ENCODE measurements at places on chromosomes 1 and 21.

DNA sequence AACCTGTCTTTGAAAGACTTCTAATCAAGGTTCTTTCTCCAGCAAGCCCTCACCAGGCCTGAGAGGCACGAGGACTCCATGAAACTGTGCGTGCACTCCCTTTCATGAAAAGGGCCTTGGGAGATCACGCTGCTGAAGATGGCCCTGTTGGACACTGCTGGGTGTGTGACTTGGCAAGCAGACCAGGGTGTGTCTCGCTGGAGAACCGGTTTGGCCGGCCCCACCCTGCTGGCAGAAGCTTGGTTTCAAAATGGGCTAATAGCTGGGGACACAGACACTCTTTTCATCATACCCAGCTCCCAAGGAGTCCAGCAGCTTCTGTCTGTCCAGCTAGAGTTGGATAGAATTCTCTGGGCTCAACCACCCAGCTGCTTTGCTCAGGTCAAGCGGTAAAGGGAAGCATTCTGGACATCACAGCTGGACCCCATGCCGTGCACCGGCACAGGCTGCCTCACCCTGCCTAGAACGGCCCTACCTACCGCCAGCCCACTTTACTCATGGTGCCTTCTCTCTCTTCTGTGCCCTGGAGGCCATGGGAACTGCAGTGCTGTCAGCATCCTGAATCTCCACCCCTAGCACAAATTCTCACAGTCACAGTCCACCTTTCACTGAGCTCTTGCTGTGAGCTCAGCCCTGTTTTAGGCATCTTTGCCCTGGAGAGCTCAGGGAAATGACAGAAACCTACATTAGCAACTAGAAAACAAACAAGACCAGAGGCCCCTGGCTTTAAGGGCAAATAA, 24.6 kb downstream of the PKP1 start:
- DNase-seq: no peak

GRCh38 chr1:83515578-83516154, 483.3 kb downstream of the TTLL7 start:
- DNase-seq: no peak

DNA sequence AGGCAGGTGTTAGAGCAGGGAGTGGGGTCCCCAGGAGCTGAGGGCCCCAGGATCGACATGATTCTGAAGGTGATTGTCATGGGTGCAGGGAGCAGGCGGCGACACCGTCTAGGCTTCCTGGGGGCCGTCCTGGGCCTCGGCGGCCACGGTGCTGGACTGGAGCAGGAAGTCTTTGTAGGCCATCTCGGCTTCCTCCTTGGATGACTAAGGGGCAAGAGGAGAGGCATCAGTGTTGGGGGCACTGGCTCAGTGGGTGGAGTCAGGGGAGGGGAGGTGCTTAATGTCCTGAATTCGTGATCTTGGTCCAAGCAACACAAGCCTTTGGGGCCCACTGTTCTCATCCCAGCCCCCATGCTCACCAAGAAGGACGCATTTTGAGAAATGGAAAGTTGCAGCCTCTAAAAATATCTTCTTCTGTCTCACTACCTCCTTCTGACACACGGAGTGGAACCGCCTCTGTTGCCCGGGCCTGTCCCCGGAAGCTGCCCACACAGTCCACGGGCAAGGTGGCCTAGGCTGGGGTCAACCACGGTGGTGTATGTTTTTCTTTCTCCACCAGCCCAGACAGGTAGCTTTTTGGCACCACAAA, 8.6 kb upstream of the FCMR start:
- DNase-seq: no peak

DNA sequence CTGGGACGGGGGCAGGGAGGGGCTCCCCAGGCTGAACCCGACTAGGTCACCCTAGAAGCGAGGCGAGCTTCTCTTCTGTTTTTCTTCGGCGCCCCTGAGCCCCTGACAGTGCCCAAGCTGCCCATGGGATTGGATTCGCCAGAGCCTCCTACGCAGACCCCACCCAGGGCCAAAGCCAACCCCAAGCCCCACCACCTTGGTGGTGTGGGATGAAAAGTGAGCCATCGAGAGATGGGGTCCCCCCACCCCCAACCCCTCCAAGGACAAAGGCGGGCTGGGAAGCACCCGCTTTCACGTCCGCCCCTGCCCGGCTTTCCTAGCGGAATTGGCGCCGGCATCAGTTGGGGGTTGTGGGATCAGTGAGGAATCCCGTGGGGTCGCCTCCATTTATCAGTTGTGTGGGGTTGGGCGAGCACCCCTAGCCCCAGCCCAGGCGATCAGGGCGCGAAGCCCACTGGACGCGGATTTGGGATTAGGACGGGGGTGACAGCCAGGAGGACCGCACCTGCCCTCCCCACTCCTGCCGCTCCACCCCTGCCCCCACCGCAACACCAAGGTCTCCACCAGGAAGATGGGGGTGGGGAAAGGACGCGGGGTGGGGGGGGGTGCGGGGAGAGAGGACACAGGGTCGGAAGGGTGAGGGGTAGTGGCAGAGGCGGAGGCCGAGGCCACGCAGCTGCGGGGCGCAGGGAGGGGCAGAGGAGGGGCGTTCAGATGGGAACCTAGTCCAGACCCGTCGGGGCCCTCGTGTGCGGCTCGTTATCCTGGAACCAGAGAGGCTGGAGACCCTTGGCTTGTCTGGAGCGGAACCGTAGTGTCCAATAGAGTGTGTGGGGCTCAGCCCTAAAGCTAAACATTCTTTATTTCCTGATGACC, 4.4 kb downstream of the TSPEAR start:
- no peak for DNase-seq

GRCh38 chr1:59375321-59376220, 78.7 kb downstream of the FGGY start:
- no peak for DNase-seq

GRCh38 chr1:111801071-111801850, 45.6 kb downstream of the DDX20 start:
- DNase-seq: no peak

- peak; percentile 89 for DNase-seq
Measured at GRCh38 chr1:155061381-155062150, 2.0 kb upstream of the EFNA4 start.

GRCh38 chr1:42737257-42737656, 2.8 kb downstream of the CLDN19 start:
- DNase-seq: no peak
